ENCODE measurements at places on chromosomes 6 and 20. TPM values are rescaled to one million over a fixed set of nuclear protein-coding genes. Genes with fewer than 3 reads are reported as not detected.

The UNC93A gene
- total RNA-seq = not detected

The RWDD2A gene
- 0.57 TPM for total RNA-seq

The MYCT1 gene
- not detected for total RNA-seq

The ECT2L gene
- total RNA-seq = not detected

The CNBD2 gene
- total RNA-seq = 4.9 TPM

The ZCCHC3 gene
- 29.0 TPM for total RNA-seq

The RSPO4 gene
- total RNA-seq = not detected

The GFRAL gene
- total RNA-seq = not detected

The CALHM5 gene
- total RNA-seq = not detected

GRCh38 chr6:12710921-12711320 lies 5.6 kb upstream of the PHACTR1 start:
- H3K4me3 ChIP-seq = no peak overlapping the region
- H3K27me3 ChIP-seq = peaks cover 2% of the 10 kb centered on the region
- H3K4me1 ChIP-seq = no peaks in the 10 kb centered on the region
- H3K27ac ChIP-seq = no peak overlapping the region

DNA sequence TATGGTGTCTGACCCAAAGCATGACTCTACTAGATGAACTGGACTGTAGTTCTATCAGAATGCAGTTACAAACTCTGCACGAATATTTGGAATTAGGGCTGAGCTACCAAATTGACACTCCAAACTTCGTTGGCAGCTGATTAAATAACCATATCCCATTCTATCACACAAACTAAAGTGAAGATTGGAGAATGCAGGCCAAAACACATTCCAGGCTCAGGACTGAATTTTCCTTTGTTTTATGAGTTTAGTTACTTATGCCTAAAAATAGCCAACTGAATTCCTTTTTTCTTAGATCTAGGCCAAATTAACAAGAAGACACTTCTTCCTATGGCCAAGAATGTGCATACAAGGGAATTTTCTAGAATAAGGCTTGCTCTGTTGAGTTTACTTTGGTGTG lies 9.7 kb upstream of the KIAA0408 start:
- no peak overlapping the region for H3K4me3 ChIP-seq
- H3K27ac ChIP-seq = no peak overlapping the region
- H3K36me3 ChIP-seq = peaks cover 1% of the 10 kb centered on the region
- H3K27me3 ChIP-seq = no peaks in the 10 kb centered on the region

DNA sequence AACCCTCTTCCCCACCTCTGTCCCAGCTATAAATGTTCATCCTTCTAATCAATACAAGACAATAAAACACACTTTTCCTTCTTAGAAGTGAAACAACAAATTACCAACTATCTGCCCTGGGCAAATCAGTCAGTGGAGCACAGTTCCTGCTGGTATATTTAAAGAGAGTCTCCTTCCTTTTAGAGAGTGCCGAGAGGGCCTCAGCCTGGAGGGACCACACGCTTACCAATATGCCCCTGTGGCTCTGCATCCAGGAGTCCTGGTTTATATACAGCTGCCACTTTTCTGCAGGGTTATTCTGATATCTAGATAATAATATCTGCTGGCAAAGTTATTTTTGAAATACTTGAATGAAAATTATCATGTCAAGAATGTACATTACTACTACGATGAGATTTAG lies 87.4 kb upstream of the KCNK16 start:
- H3K4me1 ChIP-seq = peaks cover 5% of the 10 kb centered on the region
- H3K27me3 ChIP-seq = peaks cover 6% of the 10 kb centered on the region
- no peaks in the 10 kb centered on the region for H3K36me3 ChIP-seq
- no peak overlapping the region for H3K4me3 ChIP-seq
- no peak overlapping the region for H3K27ac ChIP-seq
- no peak for DNase-seq

DNA sequence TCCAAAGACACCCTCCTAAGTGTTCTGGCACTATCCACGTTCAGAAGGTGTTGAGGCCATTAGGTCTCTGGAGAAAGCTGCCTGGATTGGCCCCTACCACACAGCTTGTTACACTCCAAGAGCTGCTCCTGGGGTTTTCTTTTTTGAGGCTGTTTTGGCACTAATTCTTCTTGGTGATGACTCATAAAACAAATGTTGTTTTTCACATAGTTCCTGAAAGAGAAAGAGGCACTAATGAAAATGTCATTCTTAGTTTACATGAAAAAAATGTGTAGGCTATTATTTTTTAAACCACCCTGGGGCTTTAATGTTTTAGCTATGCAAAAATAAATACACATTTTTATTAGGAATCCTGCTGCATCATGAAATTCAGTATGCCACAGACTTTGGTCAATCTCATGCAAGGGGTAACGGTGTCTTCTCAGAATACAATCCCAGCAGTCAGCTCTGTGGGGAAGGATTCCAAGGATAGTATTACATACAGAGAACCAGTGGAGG lies 38.1 kb downstream of the TBPL1 start:
- peaks cover 4% of the 10 kb centered on the region for H3K4me1 ChIP-seq
- no peak overlapping the region for H3K27ac ChIP-seq
- no peak for DNase-seq
- no peak overlapping the region for H3K4me3 ChIP-seq
- no peaks in the 10 kb centered on the region for H3K27me3 ChIP-seq
- peaks cover 15% of the 10 kb centered on the region for H3K36me3 ChIP-seq

DNA sequence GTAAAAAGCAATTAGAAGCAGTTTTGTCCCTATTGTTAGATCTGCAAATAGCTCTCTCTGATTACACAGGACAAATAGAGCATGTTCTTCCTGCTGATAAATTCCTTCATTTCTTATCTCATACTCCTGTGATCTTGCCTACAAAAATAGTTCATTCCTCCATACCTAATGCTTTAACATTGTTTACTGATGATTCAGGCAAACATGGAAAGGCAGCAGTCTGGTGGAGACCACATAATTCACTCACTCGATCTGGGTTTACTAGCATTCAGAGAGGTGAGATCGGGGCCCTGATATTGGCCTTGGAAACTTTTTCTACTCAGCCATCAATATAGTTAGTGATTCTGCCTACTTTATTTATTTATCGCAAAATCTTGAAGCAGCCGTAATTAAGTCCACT lies 20.2 kb downstream of the HLA-DPA1 start:
- peaks cover 33% of the 10 kb centered on the region for H3K27me3 ChIP-seq
- H3K36me3 ChIP-seq = no peaks in the 10 kb centered on the region
- H3K4me3 ChIP-seq = no peak overlapping the region
- no peak for DNase-seq

- peaks cover 18% of the 10 kb centered on the region for H3K27me3 ChIP-seq
- H3K4me3 ChIP-seq = no peak overlapping the region
- no peak overlapping the region for H3K27ac ChIP-seq
- no peaks in the 10 kb centered on the region for H3K4me1 ChIP-seq
- DNase-seq = no peak
- H3K36me3 ChIP-seq = no peaks in the 10 kb centered on the region
Observed at GRCh38 chr6:127219869-127220268, 46.8 kb upstream of the RNF146 start.

GRCh38 chr20:64031822-64032314 lies 4.1 kb upstream of the C20orf204 start:
- H3K4me3 ChIP-seq = no peak overlapping the region
- no peak overlapping the region for H3K27ac ChIP-seq
- DNase-seq = no peak
- peaks cover 37% of the 10 kb centered on the region for H3K4me1 ChIP-seq
- peaks cover 66% of the 10 kb centered on the region for H3K36me3 ChIP-seq

DNA sequence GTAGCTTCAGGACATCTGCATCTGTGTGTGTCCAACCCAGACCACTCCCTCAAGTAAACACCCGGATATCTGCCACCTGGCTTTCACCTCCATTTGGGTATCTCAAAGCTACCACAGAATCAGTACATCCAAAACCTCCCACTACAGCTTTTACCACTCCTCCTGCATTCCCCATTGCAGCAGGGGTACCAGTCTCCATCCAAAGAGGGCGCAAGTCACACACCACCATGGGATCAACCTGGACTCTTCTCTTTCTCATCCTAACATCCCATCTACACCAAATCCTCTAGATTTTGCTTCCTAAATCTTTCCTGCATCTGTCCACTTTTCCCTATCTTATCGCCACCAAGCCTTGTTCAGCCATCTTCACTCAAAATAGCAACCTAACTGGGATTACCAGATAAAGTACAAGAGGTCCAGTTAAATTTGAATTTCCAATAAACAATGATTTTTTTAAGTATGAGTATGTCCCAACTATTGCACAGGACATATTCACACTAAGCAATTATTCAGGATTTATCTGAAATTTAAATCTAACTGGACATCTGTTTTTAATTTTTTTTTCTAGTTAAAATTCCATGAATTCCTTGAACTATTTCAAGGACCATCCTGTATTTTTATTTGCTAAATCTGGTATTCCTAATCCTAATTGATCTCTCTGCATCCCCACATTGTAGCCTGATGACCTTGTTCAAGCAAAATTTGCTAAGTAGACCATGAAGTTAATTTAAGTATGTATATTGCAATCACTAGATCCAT lies 164.3 kb upstream of the MLN start:
- no peak overlapping the region for H3K27ac ChIP-seq
- no peak overlapping the region for H3K4me3 ChIP-seq
- no peaks in the 10 kb centered on the region for H3K4me1 ChIP-seq
- no peaks in the 10 kb centered on the region for H3K36me3 ChIP-seq

DNA sequence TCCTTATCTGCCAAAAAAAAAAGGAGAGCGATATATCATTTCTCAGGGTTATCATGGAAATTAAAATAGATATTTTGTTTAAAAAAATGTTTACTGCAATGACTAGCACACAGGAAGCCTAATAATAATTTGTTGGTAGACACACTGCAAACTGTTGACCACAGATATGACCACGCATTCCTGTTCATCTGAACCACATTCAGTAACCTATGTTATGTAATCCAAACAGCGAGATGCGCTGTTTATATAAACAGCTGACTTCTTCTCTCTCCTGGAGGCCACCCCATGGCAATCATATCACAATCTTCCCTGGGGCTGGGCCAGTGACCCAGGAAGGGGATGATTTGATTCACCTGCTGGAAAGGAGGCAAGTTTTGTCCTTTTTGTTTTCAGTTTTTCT lies 129.3 kb upstream of the UST start:
- H3K27ac ChIP-seq = no peak overlapping the region
- DNase-seq = no peak
- H3K4me3 ChIP-seq = no peak overlapping the region
- H3K36me3 ChIP-seq = no peaks in the 10 kb centered on the region
- no peaks in the 10 kb centered on the region for H3K4me1 ChIP-seq

DNA sequence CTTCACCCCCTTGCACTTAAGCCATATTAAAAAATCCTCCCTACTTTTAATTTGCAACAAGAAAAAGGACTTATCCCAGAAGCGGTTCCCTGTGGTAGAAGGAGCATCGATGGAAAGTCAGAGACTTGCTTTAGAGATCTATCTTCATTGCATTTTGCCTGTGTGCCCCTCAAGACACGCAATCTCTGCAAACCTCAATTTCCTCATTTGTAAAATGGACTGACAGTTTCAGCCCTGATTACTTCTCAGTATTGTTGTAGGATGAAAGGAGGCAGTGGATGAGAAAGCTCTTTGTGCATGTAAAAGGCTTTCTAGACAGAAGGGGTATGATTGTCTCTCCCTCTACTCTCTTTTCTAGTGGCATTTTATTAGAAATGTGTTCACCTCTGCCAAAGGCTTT lies 410.2 kb downstream of the CDC5L start:
- H3K27ac ChIP-seq = no peak overlapping the region
- H3K36me3 ChIP-seq = no peaks in the 10 kb centered on the region
- no peak overlapping the region for H3K4me3 ChIP-seq
- peaks cover 2% of the 10 kb centered on the region for H3K27me3 ChIP-seq

GRCh38 chr20:14861028-14861699 lies 523.8 kb upstream of the FLRT3 start:
- no peaks in the 10 kb centered on the region for H3K4me1 ChIP-seq
- no peaks in the 10 kb centered on the region for H3K27me3 ChIP-seq
- DNase-seq = no peak
- H3K36me3 ChIP-seq = no peaks in the 10 kb centered on the region
- no peak overlapping the region for H3K4me3 ChIP-seq
- no peak overlapping the region for H3K27ac ChIP-seq

DNA sequence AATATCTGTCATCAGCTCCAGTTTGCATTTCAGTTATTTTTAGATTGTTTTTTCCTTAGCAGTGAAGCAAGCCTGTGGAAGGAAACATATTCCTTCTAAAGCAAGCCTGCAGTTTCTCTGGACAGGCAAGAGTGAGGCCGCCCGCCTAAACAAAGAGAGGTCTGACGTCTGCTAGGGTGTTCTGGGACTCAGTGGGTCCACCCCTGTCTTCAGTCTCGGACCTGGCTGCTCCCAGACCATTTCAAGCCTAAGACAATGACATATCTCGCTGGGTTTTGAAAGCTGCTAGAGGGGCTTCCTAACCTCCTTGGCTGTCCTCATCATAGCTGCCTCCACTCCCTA lies 36.8 kb upstream of the RNF24 start:
- no peak overlapping the region for H3K27ac ChIP-seq
- peaks cover 15% of the 10 kb centered on the region for H3K27me3 ChIP-seq
- H3K36me3 ChIP-seq = no peaks in the 10 kb centered on the region
- no peaks in the 10 kb centered on the region for H3K4me1 ChIP-seq
- no peak overlapping the region for H3K4me3 ChIP-seq

DNA sequence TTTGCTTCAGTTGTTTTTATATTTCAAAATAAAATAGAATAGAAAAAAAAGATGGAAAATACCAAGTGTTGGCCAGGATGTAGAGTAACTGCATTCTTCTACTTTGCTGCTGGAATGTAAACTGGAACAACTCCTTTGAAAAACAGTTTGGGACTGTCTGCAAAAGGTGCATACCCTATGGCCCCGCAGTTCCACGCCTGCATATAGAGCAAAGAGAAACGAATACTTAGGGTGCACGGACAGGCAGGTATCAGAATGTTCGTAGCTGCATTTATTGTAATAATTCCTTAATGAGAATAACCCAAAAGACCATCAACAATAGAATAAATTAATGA lies 603 bp upstream of the RAB23 start:
- no peak overlapping the region for H3K27ac ChIP-seq
- DNase-seq = peak; percentile 24
- peaks cover 13% of the 10 kb centered on the region for H3K4me1 ChIP-seq
- H3K27me3 ChIP-seq = peaks cover 48% of the 10 kb centered on the region

DNA sequence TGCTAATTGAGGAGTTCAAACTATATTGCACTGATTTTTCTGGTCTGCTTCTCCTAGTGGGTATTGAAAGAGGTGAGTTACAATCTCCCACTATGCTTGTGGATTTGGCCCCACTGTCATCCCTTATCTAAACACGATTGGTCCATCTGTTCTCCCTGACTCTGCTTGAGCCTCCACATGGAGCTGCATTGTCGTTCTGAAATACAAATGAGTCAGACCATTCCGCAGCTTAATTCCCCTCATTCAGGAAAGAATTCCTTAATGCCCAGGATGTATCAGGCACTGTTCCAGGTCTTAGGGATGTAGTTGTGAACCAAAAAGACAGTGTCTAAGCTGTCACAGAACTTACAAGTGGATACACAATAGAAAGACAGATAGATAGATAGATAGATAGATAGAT lies 461.9 kb downstream of the QKI start:
- H3K27me3 ChIP-seq = no peaks in the 10 kb centered on the region
- H3K4me1 ChIP-seq = no peaks in the 10 kb centered on the region
- H3K27ac ChIP-seq = no peak overlapping the region

- no peak overlapping the region for H3K4me3 ChIP-seq
- H3K27me3 ChIP-seq = no peaks in the 10 kb centered on the region
- peaks cover 2% of the 10 kb centered on the region for H3K4me1 ChIP-seq
Observed at GRCh38 chr6:100785982-100786381, 95.1 kb downstream of the ASCC3 start.

Measured in activated CD8-positive, alpha-beta T cell treated with anti-CD3 and anti-CD28 coated beads, Interleukin-2, amount 10 ng/mL, durations not matched to agents 7 days and 5 days (primary cell).